Activated CD4-positive, alpha-beta T cell treated with anti-CD3 and anti-CD28 coated beads, Interleukin-2, amount 10 ng/mL, durations not matched to agents 7 days and 5 days (primary cell): ENCODE measurements at places on chromosomes 4 and X. TPM values are rescaled to one million over a fixed set of nuclear protein-coding genes. Genes with fewer than 3 reads are reported as not detected.

GRCh38 chr4:100287534-100287933 lies 97.3 kb upstream of the DDIT4L start:
- H3K4me3 ChIP-seq = no peak overlapping the region
- no peak for DNase-seq
- no peaks in the 10 kb centered on the region for H3K36me3 ChIP-seq

GRCh38 chrX:21616386-21616785 lies 41.7 kb downstream of the KLHL34 start:
- H3K4me1 ChIP-seq = no peaks in the 10 kb centered on the region
- H3K36me3 ChIP-seq = no peaks in the 10 kb centered on the region
- H3K27ac ChIP-seq = no peak overlapping the region
- no peak for DNase-seq
- no peaks in the 10 kb centered on the region for H3K27me3 ChIP-seq

DNA sequence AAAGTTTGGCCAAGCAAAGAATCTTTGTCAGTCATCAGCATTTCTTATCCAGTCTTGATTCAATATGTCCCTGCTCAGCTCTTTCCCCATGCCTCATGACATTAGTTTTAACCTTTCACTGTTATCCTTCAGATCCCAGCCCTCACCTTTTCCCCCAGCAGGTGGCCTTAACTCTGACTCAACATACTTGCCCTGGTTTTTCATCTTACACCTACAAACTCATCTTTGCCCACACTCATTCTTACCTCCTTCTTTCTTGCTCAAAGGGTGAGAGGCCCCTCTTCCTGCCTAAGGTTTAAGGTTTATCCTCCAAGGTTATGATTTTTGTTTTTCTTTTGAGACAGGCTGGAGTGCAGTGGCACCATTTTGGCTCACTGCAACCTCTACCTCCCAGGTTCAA lies 10.6 kb upstream of the ANXA5 start:
- H3K27me3 ChIP-seq = peaks cover 21% of the 10 kb centered on the region
- DNase-seq = no peak
- H3K4me1 ChIP-seq = peaks cover 38% of the 10 kb centered on the region

- H3K27ac ChIP-seq = no peak overlapping the region
- H3K36me3 ChIP-seq = no peaks in the 10 kb centered on the region
- no peak for DNase-seq
- H3K4me1 ChIP-seq = no peaks in the 10 kb centered on the region
Observed at GRCh38 chr4:56183344-56183959, 203.8 kb downstream of the AASDH start.

DNA sequence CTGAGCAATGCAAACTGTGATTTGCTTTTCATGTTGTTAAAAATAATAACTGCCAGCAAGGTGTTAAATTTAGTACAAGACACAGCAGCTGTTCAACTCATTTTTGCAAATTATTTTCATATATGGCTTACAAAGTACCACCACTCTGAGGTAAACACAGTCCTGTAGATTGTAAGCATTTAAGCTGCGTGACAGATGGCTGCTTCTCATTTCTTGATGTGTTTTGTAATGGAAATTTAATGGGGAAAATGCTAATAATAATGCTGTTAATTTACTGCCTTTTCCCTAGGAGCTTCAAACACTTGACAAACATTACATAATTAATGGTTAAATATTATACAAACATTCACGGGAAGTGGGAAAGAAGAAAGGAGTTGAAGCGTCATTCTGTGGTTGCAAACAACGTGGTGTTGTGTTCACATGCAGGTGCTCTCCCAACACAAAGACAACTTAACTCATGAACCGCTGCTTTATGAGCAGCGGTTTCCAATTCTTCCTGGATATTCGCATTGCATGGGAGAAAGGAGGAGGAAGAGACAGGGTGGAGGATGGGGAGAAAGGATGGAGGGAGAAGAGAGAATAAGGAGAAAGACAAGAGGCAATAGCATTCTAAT lies 236.8 kb upstream of the VCX start:
- H3K4me3 ChIP-seq = no peak overlapping the region
- DNase-seq = no peak
- no peaks in the 10 kb centered on the region for H3K4me1 ChIP-seq
- H3K27me3 ChIP-seq = no peaks in the 10 kb centered on the region
- no peaks in the 10 kb centered on the region for H3K36me3 ChIP-seq
- H3K27ac ChIP-seq = no peak overlapping the region

DNA sequence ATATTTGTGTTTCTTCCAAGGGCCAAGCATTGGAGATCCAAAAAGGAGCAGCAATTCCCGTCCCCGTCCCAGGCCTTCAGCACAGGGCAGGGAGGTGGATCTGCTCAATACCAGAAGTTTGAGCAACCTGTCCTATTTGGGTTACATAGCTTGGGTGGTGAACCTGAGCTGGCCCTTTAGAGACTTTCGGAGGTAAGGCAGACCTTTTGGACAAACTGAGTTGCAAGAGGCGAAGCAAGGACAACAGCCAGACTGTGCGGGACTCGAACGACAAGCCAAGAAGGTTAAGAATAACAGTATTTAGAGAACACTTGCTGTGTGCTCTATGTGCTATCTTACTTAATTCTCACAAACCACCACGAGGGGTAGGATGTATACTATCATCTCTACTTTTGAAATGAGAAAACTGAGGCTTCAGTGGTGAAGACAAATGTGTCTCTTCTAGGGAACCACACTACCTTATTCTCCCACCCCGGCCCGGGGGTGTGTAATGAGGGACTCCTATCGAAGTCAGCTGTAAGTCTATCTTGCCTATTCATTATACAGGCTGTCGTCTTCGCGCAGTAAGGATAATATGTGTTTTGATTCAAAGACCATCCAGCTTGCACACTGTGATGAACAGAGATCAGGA lies 1.3 kb downstream of the NOP14 start:
- peak overlapping the region; percentile 81 for H3K4me3 ChIP-seq
- peaks cover 25% of the 10 kb centered on the region for H3K36me3 ChIP-seq
- H3K27me3 ChIP-seq = peaks cover 3% of the 10 kb centered on the region

DNA sequence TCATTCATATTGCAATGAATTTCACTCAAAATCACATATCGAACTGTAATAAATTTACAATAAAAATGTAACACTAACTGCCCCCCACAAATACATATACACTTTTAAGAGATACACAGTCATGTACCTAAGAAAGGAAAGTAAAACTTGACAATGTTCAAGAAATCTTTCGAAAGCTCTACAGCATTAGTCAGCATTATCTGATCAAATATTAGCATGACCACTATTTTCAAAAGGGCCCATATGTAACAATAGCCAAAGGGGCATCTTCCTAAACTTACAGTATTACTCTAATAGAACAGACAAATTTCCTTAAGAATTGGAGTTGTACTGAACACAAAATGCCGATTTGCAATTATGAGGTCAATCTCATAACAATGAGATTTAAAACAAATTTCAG lies 51.8 kb downstream of the STX18 start:
- no peak overlapping the region for H3K4me3 ChIP-seq
- H3K27me3 ChIP-seq = no peaks in the 10 kb centered on the region
- no peak overlapping the region for H3K27ac ChIP-seq
- H3K36me3 ChIP-seq = no peaks in the 10 kb centered on the region

- peak; percentile 10 for DNase-seq
- H3K27me3 ChIP-seq = peaks cover 2% of the 10 kb centered on the region
- H3K27ac ChIP-seq = no peak overlapping the region
- no peaks in the 10 kb centered on the region for H3K4me1 ChIP-seq
Observed at GRCh38 chr4:107183155-107183774, 147.2 kb upstream of the DKK2 start.

Gene GLUD2
- total RNA-seq = 0.32 TPM

Gene ADH1B
- not detected for total RNA-seq
